ENCODE measurements at places on chromosomes 13 and 19.

DNA sequence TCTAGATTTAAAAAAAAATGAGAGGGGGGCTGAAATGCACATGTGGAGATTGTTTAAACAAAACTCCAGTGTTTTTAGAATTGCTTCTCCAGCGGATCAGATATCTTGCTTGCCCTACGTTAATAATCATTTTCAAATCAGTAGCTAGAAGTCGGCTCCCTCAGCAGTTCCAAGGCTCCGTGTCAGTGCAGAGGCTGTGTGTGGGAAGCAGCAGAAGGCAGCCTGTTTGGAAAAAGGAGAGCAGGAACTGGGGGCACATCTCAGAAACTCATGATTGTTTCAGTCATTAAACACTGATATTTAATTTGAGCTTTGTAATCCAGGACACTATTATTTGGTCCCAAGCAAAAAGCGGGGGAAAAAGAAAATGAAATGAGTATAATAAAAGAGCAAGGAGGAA, 50.9 kb downstream of the SOX21 start:
- no peak for DNase-seq

GRCh38 chr13:68174893-68175292, 944.8 kb upstream of the PCDH9 start:
- no peak for DNase-seq

GRCh38 chr13:36998624-36999041, 507 bp downstream of the ALG5 start:
- no peak for DNase-seq

DNA sequence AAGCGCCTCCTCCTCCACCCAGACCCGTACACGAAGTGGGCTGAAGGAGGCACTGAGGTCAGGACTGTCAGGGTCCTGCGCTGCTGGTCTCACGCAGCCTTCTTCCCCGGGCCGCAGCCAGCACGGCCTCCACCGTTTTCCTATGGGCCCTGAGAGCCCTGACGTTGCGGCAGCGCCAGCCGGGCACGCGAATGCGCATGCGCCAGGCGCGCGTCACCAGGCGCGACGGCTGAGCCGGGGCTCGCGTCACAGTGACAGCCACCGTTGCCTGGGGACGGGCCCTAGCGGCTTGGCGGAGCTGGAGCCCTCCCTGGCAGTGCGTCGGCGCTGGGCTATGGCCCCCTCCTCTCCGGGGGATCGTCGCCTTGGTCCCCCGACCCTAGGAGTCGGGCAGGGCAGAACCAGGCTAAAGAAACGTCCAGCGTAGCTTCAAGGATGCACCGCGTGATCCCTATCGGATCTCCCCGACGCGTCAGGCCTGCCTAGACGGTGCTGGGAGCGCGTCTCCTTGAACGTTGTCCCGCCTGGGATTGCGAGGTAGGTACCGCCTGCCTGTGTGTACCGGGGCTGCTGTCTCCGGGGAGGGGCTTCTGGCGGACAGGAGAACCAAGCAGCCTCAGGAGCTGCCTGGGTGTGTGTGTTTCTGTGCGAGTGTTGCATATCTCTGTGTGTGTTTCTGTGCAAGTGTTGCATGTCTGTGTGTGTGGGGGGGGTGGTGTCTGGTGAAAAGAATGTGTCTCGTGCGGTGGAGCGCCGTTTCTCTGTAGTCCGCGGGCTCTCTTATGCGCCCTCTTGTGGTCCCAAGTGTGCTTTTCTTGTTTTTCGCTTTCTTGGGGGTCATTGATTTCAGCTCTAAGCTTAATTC, 43.2 kb downstream of the ZNF571 start:
- DNase-seq, result peak; percentile 40

GRCh38 chr13:79667771-79668170, 186.8 kb downstream of the NDFIP2 start:
- no peak for DNase-seq

DNA sequence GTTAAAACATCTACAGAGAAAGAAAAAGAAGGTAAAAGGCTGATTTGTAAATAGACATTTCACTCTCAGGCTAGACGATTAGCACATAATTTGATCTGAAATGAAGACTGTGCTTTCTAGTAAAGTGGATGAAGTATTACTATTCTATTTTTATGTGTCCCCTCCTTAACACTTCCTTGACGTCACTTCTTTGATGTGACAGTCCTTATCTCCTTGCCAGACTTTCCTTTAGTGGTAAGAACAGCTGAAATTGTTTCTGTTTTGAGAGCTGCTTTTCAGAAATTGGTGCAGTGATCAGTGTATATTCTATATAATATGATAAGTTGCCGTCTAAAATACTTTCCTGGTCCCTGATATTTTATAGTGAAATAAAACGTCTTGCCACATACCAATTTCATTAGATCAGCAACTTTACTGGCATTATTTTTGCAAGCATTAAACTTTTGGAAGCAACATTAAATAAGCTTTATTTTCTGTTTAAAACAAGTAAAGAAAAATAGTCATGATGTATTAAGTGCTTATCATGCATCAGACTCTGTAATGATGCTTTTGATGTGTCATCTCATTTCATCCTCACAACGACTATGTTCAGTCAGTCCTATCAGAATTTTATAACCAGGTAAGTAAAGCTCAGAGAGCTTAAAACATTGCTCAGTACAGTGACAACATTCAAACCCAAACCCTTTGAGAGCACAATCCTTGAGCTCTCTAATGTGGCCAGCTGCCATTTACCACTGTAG, 210.3 kb upstream of the PCDH9 start:
- DNase-seq, result no peak

DNA sequence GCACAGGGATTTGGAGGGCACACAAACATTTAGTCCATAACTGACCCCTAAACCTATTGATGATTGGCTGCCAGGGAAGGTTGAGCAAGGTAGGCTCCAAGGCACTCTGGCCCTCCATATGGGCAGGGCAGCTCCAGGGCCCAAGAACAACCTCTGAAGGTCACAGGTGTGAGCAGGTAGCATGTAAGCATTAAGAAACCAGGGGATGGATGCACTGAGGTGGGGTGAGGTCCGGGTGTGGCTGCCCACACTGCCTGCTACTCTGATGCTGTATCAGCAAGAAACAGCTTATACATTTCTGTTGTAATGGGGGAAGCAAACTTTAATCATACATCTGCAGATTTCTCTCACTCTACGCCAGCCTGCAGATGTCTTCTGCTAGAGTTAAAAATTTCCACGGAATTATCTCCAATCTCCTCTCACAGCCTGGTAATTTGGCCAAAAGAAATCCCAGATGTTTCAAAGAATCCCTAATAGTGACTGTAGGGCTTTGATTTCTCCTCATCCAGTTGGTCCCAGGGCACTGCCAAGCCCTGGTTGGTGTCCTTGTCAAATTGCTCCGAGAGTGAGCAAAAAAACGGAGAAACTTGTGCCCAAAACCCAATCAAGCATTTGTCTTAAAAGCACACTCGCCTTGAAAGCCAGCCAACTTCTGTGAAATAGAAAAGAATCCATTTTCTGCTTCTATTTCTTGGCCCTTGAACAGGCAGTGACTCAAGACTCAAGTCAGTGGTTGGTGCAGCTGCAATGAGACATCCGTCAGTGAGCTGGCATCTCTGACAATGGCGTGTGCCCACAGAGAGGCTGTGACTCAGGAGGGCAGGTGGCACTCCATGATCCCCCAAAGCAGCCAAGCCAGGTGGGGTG, 72.5 kb upstream of the MRI1 start:
- DNase-seq, result no peak

Data from CD4-positive, alpha-beta T cell treated with Interleukin-4 for 4 hours (primary cell).